Neuronal stem cell (in vitro differentiated cells): ENCODE measurements at places on chromosomes 2 and 18.

GRCh38 chr2:15133461-15133860, 427.7 kb downstream of the NBAS start:
- no peak for DNase-seq

DNA sequence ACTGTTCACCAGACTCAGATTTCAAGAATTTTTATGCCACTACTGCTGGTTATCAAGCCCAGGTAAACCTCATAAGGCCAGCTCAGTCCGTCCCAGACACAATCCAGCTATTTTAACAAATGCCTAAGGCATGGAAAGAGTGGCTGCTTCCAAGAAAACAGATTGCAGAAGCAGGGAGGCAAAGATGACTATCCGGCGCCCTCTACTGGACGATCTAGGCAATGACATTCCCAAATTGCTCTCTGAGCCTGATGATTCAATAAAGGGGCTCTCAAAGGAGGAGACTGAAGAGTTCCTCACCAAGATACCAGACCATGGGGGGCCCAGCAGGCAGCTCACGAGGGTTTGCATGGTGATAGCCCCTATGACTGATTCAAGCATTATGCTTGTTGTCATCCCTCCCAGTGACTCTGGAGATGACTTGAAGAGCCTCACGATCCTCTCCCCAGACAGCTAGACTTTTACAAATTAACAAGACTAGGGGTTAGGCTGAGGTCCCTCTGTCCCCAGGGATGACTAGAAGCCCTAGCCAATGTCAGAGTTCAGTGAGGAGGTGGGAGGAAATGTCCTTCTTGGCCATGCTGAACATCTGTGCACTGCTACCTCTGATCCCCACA, 25.0 kb downstream of the SERPINB8 start:
- peak; percentile 39 for DNase-seq

GRCh38 chr2:231272991-231273390, 74.6 kb downstream of the ARMC9 start:
- no peak for DNase-seq

DNA sequence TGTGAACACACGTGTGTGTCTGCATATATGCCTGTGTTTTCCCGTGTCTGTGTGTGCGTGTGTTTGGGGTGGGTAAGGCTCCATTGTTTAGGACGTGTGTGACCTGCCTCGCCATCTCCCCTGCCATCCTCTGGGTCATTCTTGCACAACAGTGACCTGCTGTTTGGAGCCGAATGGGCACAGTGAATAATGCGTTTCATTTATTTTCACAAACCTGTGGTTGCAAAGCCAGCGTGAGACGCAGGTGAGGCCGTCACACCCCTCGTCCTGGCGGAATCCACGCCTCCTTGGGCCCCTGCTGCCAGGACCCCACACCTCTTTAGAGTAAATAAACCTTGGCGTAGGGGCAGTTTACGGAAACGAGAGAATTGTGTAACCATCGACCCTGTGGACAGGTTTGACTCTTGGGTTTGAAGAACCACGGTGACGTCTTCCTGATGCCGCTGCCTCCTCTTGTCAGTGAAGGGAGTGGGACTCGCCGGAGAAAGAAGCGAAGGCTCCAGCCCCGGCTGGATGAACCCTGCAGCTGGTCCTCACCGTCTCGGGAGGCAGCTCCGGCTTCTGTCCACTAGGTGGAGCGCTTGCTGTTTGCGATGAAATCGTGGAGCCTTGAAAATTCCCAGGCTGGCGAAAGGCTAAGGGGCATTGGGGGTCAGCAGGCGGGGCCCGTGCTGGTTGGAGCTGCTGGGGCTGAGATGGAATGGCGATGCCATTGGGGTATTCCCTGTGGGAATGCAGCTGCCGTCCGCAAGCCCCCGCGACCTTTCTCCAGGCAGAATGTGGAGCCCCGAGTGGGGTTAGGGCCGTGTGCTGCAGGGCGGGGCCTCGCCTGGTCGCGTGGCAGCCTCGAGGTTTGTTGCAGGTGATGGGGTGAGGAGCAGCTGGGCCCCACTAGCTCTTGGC, 81.1 kb downstream of the RTP5 start:
- peak; percentile 83 for DNase-seq

DNA sequence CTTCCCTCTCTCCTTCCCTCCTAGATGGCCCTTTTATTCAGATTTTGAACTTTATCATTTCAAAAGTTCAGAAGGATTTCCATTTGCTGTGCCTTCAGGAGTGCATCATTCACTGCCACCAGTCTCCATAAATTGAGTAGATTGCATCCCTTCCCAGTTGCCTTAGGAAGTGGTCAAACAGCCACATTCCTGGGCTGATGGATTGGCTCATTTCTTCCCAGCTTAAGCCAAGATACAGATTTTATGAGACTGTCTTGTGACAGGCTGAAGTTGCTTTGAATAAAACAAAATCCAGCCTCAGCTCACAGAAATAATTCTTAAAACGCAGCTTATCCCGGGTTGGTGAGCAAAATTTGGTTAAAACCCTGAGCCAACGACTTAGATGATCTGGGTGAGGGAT, 9.8 kb downstream of the NRP2 start:
- no peak for DNase-seq

DNA sequence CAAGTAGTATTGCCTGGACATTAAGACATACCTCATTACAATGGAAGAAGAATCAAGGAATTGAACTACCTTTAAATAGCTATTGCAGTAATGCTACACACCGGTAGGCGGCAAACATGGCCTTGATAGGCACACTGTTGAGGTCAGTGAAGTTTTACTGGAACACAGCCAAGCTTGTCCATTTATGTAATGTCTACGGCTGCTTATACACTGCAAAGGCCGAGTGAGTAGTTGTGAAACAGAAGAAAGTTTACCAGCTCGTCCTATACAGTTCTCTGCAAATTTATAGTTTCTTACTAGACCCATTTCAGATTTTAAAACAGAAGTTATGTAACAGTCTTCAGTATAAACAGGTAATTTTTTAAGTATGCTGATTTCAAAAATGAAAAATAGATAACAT, 38.8 kb downstream of the PPP4R1 start:
- DNase-seq, result peak; percentile 39

DNA sequence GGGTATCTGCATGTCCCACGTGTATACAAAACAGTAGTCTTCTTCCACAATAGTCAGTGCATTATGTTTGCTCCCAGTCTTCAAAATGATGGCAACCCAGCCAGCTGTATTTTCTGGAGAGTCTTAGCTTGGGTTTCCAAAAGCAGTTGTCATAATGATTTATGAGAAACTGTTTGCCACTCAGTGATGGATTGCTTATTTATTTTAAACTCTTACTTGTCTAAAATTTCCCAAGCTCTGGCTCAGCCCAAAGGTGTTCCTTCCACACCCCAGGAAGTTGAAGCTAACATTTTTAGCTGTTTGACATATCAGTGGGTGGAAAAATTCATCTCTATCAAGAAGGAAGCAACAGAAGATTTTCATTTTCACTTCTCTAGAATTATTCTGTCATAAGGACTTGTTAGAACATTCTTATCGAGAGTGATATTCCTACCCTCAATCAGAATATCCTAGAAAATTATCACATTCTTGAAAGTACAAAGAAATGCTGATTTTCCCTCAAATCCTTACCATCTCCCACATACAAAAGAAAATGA, 78.8 kb downstream of the ASAP2 start:
- no peak for DNase-seq

DNA sequence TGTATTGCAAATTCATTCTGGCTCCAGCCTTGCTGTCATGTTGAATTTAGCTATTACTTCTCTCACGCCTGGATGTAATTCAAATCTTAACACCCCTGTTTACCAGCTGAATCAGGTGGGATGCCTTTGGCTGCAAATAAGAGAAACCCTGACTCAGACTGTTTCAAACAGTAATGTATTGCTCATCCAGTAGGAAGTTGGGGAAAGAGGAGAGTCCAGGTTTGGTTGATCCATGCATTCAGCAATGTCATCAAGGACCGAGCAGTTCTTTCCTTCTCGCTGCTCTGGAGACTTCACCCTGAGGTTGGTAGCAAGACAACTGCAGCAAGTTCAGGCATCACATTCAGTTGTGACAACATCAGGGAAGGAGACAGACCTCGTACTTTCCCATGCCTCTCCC, 6.4 kb upstream of the DARS1 start:
- no peak for DNase-seq

- no peak for DNase-seq
These were observed 694.2 kb upstream of the GYPC start for GRCh38 chr2:125961739-125962138.

- DNase-seq, result no peak
These were observed 400 bp downstream of the CCDC88A start for GRCh38 chr2:55419233-55419678.

GRCh38 chr2:216139884-216140283, 30.7 kb downstream of the XRCC5 start:
- no peak for DNase-seq

DNA sequence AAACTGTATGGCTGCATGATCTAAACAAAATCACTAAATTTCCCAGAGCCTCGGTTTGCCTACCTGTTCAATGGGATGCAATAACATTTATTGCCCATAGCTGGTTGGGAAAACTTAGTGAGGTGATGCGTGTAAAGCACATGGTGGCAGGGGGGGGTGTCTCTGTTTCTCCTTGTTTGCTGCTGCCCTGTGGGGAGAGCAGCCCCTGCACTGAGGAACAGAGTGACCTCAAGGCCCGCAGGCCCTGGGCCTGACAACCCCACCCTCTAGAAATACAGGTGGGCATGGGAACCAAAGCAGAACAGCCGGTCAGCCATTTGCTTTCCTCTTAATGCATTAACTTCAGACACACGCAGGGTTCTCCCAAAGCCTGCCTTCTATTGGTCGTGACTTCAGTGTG, 55.1 kb upstream of the SLC66A3 start:
- no peak for DNase-seq

DNA sequence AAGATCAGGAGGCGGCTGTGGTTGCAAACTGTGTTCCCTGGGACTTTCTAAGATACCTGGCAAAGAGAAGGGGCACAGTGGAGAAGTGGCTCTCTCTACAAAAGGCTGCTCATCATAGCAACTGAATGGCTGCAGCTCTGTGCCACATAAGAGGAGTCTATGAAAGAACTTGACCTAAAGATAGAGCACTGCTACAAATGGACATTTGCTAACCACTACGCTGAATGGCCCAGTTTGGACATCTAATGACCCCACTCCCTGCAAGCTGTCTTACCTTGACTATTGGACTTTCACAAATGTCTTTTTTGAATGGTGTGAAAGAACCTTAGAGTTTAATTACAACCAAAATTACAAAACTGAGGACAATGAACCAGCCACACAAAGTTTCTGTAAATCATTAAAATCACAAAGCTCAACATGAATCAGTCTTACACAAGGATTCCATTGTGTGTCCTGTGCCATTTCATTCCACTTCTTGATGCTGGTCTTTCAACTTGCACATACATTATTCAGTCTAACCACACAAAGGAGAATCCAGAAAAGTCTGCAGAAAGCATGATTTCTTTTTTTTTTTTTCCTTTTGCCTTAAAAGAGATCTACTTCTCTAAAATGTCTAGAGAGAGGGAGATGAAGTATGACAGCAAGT, 154.0 kb downstream of the LAMA1 start:
- no peak for DNase-seq

DNA sequence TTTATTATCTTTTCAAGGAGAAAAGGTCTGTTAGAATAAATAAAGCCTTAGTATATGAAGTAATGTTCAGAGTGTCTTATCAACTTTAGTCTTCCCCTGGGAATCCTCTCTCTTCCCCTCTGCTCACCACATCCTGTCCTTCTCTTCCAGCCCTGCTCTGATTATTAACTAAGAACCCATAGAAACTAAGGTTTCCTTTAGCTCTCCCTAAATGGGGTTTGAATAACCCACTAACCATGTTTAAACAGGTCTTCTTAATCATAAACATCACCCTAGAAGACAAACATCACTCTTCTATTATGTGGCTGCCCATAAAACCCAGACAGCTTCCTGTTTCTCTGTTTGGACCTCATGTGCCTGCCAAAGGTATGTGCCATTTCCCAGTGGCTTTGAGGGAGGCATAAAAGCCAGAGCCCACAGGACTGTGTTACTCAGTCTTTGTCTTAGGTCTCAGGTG, 50.1 kb downstream of the SLC14A1 start:
- no peak for DNase-seq

DNA sequence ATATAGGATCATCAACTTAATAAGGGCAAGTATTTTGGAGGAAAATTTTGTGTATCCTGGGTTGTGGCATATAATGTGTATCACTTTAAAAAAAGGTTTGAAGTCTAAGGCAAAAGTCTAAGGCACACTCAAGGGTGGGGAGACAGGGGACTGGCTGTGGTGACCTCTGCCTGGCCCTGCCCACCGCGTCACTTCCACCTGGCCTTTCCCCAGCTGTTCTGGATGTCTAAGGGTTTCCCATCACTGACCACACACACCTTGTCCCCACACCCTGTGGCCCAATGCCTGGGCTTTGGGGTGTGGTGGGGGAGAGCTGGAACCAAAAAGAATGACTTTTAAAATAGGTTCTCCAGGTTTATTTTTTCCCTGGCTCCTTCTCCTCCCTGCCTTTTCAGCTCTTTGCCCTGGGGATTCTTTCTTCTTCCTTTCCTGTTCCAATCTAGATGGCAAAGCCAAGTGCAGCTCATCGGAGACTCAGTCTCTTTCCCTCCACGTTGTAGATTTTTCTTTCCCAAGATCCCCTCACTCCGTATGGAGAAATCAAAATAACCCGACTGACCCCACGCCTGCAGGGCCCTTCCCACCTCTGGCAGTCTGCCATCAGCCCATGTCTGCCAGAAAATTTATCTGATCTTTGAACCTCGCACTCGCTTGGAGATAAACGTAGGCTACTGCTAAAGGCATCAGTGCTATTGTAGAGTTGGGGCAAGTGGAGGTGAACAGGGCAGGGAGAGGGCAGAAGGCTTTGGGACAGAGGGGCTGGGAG, 257.2 kb downstream of the DYSF start:
- no peak for DNase-seq

DNA sequence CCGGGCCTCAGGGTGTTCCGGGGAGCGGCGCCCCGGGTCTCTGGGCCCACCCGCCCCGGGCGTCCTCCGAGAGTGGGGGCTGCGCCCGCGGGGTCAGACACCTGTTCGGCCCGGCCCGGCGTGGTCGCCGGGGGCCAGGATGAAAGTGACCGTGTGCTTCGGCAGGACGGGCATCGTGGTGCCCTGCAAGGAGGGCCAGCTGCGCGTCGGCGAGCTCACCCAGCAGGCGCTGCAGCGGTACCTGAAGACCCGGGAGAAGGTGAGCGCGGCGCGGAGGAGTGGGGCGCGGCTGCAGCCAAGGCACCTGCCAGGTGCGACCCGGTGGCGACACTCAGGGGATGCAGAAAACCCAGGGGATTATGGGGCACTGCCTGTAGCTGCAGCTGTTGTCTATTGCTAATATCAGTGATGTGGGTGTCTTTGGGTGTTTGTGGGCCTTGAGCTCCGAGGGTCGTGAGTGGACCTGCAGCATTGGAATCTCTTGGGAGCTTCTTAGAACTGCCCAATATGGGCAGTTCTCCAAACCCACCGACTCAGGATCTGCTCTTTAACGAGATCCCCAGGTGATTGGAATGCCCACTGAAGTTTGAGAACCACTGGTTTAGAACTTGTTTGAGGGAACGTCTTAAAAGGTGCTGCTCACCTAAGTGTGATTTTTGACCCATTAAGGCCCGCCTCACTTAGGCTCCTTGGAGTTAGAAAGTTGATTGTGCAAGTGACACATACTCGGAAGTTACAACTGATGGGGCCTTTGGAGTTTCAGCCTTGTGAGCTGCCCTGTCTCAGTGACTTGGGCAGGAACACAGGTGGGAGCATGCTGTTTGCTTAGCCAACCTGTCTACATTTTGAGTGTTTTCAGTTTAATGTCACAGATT, 823 bp downstream of the PARD3B start:
- no peak for DNase-seq
